ENCODE measurements at places on chromosomes 11 and 22.

DNA sequence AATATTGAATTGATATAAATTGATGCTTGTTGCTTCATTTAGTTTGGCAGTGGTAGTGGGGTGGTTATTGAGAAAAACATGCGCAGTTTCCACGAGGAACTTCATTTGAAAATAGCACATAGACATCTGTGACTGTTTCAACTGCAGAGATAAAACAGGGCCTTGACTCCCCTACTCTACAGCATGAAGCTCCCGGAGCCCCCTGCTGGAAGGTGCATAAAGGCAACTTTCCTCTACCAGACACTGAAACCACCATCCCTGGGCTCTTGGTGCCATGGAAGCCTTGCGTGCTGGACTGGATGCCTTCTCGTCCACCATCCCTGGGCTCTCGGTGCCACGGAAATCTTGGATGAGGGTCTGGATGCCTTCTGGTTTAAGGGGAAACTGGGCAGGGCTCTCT is 195.9 kb downstream of the CSNK2A3 start:
- DNase-seq: no peak

DNA sequence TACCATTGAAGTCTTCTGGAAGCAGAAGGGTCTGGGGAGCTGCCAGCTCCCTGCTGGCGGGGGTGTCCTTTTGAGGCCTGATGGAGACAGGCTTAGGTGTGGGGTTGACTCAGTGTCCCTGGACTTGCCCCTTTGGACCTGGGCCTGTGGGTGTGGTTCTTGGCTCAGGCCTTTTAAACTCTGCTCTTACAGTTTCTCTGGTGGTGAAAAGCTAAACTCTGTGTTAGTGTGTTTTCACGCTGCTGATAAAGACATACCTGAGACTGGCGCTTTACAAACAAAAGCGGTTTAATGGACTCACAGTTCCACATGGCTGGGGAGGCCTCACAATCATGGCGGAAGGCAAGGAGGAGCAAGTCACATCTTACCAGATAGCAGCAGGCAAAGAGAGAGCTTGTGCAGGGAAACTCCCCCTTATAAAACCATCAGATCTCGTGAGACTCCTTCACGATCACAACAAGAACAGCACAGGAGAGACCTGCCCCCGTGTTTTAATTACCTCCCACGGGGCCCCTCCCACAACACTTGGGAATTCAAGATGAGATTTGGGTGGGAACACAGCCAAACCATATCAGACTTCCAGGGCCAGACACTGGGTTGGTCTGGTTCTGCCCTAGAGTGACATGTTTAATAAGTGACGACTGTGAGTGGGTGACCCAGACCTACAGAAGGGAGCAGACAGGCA is 26.5 kb downstream of the GRAMD4 start:
- no peak for DNase-seq

- DNase-seq: no peak
Observed at GRCh38 chr22:35637254-35637653, 11.0 kb upstream of the APOL6 start.

GRCh38 chr11:83070731-83071566 is 748 bp downstream of the RAB30 start:
- no peak for DNase-seq

- no peak for DNase-seq
Observed at GRCh38 chr11:63897459-63898146, 19.4 kb downstream of the RCOR2 start.

DNA sequence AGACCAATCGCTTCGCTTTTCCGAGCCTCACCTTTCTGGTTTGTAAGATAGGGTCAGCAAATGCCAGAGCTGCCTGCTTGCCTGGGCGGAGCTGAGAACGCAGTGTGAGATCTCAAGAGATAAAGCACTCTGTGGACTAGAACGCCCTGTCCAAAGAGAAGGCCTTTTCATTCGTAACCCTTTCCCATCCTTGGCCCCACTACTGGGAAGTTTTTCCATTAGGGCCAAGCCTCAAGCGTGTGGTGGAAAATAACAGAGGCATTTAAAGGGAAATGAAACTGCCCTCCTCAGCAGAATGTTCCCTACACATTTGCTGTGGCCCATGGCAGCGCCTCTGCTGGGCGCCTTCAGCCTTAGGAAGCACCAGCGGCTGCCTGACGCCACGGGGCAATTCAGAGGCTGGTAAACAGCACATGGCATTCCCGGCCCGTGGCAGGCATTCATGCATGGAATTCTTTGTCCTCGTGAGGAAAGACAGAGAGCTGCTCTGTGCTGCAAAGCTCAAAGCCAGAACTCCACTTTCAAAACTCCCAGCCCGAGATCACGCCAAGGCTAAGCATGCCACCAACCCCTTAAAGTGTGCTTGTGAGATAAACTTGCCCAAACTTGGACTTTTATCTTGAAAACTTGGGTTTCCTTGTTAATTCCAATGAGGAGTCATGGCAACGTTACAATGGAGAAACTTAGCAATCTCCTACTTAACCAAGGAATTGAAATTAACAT is 38.1 kb downstream of the AHNAK start:
- DNase-seq: no peak

DNA sequence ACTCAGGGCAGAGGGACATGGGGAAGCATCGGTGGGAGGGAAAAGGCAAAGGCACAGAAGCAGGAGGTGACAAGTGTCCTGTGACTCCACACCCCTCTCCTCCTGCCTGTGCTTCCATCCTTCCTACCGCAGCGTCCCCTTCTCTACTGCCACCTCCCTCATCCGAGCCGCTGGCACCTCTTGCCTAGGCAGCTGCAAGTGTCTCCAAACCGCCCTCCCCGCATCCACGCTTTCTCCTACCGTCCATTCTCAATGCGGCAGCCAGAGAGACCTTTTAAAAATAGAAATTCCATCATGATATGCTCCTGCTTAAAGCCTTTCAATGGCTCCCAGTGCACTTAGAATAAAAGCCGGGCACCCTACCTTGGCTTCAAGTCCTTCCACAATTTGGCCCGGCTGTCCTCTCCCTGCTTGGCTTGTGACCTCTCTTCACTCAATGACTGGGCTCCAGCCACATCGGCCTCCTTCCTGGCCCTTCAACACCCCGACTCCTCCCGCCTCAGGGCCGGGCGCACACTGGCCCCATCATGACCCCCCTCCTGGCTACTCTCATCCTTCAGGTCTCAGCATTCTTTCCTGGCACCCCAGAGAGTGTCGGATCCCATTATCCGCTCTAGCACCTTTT is 16.5 kb downstream of the LRRC10B start:
- DNase-seq: no peak

- DNase-seq: no peak
Observed at GRCh38 chr11:69004411-69005182, 8.4 kb downstream of the MRGPRF start.

DNA sequence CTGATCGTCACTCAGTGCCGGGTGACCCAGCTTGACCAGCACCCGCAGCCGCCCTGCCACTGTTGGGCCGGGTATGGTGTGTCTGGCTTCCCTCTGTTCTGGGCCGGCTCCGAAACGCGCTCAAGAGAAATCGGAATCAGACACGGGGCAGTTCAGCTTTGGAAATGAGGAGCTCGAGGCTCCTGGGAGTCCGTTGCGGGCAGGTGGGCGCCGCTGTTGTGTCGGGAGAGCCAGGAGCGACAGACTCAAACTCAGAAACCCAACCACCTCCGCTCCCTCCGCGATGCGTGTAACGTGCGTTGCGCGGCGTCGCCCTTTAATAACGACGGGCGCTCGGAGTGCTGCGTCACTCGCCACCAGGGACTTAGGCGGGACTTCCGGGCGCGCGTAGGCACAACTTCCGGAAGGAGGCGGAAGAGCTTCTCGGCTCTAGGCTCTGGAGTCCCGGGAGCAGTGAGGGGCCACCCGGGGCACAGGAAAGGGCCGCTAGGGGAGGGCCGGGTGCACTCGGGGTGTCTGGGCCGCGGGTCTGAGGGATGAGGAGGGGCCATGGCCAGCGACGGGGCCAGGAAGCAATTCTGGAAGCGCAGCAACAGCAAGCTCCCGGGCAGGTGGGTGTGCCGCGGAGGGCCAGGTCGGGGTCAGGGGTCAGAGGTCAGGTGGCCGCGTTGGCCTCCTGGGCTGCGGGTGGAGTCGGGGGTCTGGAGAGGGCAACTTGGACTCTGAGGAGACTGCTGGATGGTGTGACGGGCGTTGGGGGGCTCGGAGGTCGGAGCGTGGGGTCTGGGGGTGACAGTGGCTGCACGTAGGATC is at the start of gene TBC1D22A:
TBC1D22A (plus strand) TSS at position 413 of the 813 bp plus-strand sequence; CDS start at position 550, 137 bp downstream.
- peak; percentile 90 for DNase-seq

- no peak for DNase-seq
Observed at GRCh38 chr22:49039625-49040024, 788.0 kb downstream of the BRD1 start.

DNA sequence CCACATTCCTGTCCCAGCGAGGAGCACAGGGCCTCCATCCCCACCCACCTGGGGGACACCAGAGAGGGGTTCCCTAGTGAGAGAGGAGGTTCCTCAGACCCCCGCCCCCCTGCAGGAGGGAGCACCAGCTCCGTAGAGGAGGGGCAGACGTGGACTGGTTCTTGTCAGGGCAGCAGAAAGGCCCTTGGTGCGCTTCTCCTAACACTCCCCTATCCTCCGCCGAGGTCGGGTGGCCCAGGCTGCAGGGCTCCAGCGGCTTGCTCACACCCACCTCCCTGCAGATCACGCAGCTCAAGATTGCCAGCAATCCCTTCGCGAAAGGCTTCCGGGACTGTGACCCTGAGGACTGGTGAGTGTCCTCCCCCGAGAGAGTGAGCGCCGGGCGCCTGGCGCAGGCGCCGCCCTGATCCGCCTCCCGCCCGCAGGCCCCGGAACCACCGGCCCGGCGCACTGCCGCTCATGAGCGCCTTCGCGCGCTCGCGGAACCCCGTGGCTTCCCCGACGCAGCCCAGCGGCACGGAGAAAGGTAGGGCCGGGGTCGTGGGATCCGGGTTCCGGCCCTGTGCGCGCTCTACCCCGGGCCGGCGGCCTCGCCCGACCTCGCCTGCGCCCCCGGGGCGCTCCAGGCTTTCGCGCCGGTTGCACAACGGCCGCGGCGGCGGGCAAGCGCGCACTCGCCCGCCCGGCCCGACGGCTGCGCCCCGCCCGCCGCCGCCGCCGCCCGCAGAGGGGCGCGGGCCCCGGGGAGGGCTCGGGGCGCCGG is 5.1 kb downstream of the TBX1 start:
- DNase-seq: no peak

GRCh38 chr22:20106205-20106848 is 9.6 kb upstream of the RANBP1 start:
- DNase-seq: no peak

- DNase-seq: no peak
Observed at GRCh38 chr11:65551572-65552387, 6.4 kb downstream of the LTBP3 start.

DNA sequence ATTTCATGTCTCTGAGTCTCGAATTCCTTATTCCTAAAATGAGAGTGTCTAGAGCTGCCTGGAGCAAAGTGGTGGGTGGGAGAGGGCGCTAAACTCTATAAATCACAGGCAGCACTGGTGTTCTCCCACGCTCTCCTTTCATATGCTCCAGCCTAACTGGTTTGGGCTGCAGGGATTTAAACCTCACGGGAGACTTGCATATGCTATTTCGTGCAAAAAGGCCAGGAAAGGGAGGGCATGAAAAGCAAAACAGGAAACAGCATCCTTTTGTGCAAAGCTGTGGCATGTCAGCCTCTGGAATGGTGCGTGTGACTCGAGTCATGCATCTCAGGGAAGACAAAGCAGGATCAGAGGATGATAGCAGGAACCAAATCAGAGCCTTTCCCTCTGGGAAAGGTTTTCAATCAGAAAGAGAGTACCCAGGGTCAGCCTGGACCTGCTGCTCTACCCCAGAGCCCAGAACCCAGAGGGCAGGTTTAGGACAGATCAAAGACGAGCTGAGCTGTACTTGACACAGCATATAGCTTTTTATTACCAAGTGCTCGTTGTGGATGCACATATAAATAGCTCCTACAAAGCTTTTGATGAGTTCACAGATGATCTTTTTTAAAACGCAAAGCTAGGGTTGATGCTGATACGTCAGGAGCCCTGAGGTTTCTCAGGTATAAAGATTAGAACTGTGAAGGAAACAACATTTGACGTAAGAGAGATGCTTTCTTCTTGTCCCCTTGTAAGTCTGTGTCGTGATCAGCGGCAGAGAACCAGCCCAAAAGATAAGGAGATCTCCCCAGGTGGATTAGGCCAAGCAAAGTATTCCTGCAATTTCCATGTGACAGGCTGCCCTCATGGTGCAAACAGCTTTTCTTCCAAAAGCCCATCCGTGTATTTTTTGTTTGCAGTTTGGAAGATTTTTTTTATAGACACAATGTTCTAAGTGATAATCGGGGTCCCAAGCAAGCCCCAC is 46.2 kb upstream of the YWHAH start:
- DNase-seq: no peak

GRCh38 chr11:134478611-134479010 is 66.6 kb upstream of the B3GAT1 start:
- DNase-seq: no peak

GRCh38 chr11:70541176-70541575 is 142.8 kb downstream of the CTTN start:
- DNase-seq: no peak

GRCh38 chr11:34789196-34789834 is 126.9 kb downstream of the APIP start:
- DNase-seq: no peak

DNA sequence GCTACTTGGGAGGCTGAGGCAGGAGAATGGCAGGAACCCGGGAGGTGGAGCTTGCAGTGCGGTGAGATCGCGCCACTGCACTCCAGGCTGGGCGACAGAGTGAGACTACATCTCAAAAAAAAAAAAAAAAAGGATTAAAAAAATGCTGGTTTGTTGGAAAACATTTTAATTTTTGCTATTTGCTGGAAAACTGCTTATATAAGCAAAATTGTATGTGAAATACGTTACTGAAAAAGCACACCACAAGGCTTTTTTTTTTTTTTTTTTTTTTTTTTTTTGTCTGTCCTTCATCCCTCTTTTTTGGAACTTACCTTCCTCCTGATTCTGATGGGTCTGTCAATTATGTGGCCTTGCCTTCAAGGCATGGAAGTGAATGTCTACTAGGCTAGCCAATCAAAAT is 40.8 kb downstream of the DCDC1 start:
- no peak for DNase-seq

DNA sequence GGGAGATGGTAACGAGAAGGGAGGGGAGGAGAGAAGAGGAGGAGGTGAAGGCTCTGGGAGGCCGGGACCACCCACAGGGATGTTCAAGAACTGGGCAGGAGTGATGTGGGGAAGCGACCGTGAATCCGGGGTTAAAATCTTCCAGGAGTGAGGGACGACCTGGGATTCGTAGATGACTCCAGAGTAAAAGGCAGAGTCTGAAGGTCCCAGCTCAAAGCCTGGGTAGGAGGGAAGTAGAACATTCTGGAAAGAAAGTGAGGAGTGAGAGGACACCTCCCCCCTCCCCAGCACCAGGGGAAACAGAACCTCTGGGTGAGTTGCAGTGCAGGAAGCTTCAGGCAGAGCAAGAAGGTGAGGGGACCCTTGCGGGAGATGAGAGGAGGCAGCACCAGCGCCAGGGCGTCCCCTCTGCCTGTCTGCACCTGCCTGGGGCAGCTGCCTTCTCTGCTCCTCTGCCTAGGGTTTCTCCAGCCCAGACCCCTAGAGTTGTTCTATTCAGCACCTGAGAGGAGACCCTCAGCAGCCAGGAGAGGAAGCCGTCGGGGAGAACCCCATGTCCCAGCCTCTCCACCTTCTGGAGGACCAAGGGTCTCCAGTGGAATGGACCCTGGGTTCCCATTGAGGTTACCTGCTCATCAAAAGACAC is 49.7 kb downstream of the LINC01488 start:
- no peak for DNase-seq

Measured in D721Med (cell line).